ENCODE measurements at places on chromosomes 16 and 17. TPM values are rescaled to one million over a fixed set of nuclear protein-coding genes. Genes with fewer than 3 reads are reported as not detected.

- H3K36me3 ChIP-seq: no peaks in the 10 kb centered on the region
- DNase-seq: no peak
- H3K4me3 ChIP-seq: no peak overlapping the region
- no peak overlapping the region for H3K27ac ChIP-seq
- H3K4me1 ChIP-seq: no peaks in the 10 kb centered on the region
Measured at GRCh38 chr17:68314916-68315535, 23.7 kb downstream of the ARSG start.

GRCh38 chr16:57434003-57434402, 13.2 kb downstream of the CIAPIN1 start:
- no peaks in the 10 kb centered on the region for H3K4me1 ChIP-seq
- no peak overlapping the region for H3K27ac ChIP-seq
- H3K36me3 ChIP-seq: peaks cover 11% of the 10 kb centered on the region
- H3K4me3 ChIP-seq: no peak overlapping the region
- H3K27me3 ChIP-seq: no peaks in the 10 kb centered on the region

DNA sequence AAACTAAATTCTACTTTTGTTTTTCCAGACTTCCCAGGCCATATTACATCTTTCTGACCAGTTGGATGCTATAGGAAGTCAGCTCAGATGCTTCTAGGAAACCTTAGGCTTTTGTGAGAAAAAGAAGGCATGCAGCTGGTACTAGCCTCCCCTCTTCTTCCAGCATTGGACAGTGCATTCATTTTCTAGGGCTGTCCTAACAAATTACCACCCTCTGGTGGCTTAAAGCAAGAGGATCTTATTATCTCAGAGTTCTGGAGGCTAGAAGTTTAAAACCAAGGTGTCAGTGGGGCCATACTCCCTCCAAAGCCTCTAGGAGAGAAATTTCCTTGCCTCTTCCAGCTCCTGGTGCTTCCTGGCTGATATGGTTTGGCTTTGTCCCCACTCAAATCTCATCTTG, 467.8 kb downstream of the SLC39A11 start:
- H3K27ac ChIP-seq: no peak overlapping the region
- H3K4me3 ChIP-seq: no peak overlapping the region
- DNase-seq: no peak
- H3K27me3 ChIP-seq: no peaks in the 10 kb centered on the region
- no peaks in the 10 kb centered on the region for H3K4me1 ChIP-seq
- no peaks in the 10 kb centered on the region for H3K36me3 ChIP-seq

GRCh38 chr16:72875291-72876031, 172.5 kb downstream of the ZFHX3 start:
- H3K27ac ChIP-seq: no peak overlapping the region
- DNase-seq: no peak
- H3K4me3 ChIP-seq: no peak overlapping the region
- peaks cover 10% of the 10 kb centered on the region for H3K4me1 ChIP-seq

DNA sequence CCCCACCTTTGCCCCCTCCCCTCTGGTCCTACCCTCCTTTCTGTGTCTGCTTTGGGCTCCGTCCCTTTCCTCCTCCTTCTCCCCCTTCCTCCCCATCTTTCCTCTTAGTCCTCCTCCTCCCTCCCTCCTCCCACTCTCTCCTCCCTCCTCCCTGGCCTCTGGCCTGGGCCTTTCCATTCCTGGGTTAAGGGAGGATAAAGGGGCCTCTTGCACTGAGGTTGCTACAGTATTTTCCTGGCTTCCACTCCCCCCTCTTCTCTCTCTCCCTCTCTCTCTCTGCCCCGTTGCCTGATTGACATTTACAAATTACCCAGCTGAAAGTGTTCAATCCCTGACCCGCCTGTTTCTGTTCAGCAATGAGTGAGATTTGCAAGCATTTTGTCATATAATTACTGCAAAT, 44.0 kb downstream of the MRM1 start:
- no peak for DNase-seq
- H3K4me1 ChIP-seq: no peaks in the 10 kb centered on the region
- H3K27ac ChIP-seq: no peak overlapping the region
- H3K4me3 ChIP-seq: no peak overlapping the region

- no peaks in the 10 kb centered on the region for H3K4me1 ChIP-seq
- no peak overlapping the region for H3K4me3 ChIP-seq
- H3K27me3 ChIP-seq: no peaks in the 10 kb centered on the region
- no peaks in the 10 kb centered on the region for H3K36me3 ChIP-seq
- H3K27ac ChIP-seq: no peak overlapping the region
Measured at GRCh38 chr17:5772720-5773119, 188.4 kb upstream of the NLRP1 start.

DNA sequence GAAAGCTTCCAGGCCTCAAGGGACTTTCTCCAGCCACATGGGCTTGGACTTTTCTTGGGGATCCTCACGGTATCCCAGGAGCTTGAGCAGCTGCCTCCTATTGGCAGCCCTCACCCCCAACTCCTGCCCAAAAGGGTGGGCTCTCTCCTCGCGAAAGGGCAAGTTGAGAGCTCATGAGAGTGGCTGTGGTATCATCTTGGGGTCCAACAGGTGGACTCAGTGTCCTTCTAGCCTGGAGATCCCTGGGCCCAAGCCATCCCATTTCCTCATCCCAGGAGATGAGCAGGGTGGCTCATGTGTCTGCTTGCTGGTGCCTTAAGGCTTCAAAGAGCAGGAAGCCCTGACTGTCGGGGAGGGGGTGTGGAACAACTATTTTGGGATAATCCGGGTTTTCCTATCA, 17.7 kb downstream of the TBX4 start:
- no peaks in the 10 kb centered on the region for H3K36me3 ChIP-seq
- H3K4me3 ChIP-seq: no peak overlapping the region
- no peaks in the 10 kb centered on the region for H3K27me3 ChIP-seq
- no peak for DNase-seq
- no peaks in the 10 kb centered on the region for H3K4me1 ChIP-seq
- no peak overlapping the region for H3K27ac ChIP-seq

DNA sequence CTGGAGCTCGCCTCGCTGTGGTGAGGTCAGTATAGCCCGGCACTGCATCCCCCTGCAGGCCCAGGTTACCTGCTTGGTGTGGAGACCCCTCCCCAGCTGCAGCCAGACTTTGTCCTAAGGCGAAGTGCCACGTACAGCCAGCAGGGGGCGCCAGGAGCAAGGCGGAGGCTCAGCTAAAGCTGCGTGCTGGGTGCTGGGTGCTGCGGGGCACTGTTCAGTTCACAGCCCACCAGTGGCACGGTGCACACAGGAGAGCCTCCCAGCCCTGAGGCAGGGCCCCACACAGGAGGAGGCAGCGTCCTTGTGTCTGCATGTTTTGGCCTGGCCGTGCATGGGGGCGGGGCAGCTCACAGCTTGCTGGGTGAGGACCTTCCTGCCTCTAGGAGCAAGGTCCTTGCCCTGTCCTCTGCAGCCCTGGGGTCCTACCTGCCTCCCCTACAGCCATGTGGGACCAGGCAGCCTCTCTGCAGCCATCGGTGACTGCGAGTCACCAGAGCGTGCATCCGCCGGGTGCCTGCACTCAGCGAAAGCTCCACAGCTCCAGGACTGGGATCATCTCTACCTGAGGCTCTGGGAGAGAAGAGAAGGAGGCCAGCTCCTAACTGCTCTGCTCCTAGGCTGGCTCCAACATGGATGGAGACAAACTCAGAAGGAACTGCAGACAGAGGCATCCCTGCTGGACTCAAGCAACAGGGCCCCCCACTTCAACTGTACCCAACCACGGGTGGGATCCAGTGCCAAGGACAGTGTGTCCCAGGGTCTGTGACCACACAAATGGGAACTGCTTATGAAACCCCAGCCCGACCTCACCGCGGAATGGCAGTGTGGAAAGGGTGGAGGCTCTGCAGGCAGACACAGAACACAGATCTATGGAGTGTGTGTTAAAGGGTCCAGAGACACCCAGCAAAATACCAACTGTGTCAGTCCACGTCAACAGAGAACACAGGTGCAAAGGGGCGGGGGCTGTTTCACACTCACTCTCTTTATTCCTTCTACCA, 19.0 kb downstream of the SLC7A5 start:
- H3K27ac ChIP-seq: no peak overlapping the region
- peaks cover 5% of the 10 kb centered on the region for H3K4me1 ChIP-seq

DNA sequence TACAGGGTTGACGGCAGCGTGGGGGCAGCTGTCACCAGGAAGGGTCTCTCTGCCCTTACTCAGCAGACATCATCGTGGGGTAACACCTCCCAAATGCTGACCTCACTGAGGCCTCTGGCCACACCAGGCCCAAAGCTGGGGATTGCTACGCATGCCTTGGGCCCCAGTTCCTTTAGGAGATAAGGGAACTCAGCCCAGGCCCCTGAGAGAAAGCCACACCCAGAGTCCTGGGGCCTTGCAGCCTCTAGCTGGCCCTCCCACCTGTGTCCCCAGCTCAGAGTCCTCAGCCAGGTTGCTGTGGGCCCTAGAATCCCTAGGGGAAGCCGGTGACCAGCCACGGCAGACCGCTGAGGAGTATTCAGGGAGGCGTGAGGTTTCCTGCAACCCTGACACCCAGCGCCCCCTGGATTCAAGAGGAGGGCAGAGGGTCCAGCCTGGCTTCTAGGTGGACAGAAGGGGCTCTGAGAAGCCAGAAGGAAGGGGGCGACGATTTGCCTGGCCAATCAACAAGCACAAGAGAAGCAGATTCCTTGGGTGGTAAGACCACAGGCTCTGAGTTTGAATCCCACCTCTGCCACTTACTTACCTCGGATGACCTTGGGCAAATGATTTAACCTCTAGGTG, 10.3 kb upstream of the GINS2 start:
- no peaks in the 10 kb centered on the region for H3K4me1 ChIP-seq
- H3K4me3 ChIP-seq: no peak overlapping the region
- H3K27ac ChIP-seq: no peak overlapping the region
- H3K36me3 ChIP-seq: no peaks in the 10 kb centered on the region
- H3K27me3 ChIP-seq: no peaks in the 10 kb centered on the region

GRCh38 chr16:1564325-1564724, 30.9 kb downstream of the TMEM204 start:
- no peak for DNase-seq
- no peaks in the 10 kb centered on the region for H3K36me3 ChIP-seq
- no peaks in the 10 kb centered on the region for H3K4me1 ChIP-seq
- no peaks in the 10 kb centered on the region for H3K27me3 ChIP-seq

GRCh38 chr17:20073055-20073979, 64.2 kb downstream of the SPECC1 start:
- DNase-seq: no peak
- H3K27ac ChIP-seq: peak overlapping the region; percentile 66
- H3K27me3 ChIP-seq: no peaks in the 10 kb centered on the region

DNA sequence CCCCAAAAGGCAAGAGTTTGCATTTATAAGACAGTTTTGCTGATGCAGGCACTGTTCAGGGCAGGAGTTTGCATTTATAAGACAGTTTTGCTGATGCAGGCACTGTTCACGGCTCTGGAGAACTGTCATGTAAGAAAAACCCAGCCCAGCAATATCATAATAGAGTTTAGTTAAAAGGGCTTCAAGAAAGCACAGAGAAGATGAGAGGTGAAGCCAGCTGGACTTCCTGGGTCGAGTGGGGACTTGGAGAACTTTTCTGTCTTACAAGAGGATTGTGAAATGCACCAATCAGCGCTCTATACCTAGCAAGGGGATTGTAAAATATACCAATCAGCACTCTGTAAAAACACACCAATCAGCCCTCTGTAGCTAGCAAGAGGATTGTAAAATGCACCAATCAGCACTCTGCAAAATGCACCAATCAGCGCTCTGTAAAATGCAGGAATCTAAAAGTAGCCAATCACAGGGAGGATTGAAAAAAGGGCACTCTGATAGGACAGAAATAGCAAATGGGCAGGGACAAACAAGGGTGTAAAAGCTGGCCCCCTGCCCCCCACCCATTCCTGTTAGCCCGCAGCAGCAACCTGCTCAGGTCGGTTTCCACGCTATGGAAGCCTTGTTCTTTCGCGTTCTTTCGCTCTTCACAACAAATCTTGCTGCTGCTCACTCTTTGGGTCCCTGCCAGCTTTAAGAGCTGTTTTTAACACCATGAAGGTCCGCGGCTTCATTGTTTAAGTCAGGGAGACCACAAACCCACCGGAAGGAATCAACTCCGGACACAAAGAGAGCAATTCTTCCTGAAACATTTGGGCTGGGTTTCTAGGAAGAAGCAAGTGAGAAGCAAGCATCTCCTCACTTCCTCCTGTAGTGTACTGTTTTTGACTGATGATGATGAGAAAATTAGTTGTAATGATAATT, 1.8 kb upstream of the CBX1 start:
- no peak overlapping the region for H3K27ac ChIP-seq
- no peaks in the 10 kb centered on the region for H3K36me3 ChIP-seq
- H3K27me3 ChIP-seq: no peaks in the 10 kb centered on the region
- H3K4me3 ChIP-seq: no peak overlapping the region

TOM1L1 gene
- polyA plus RNA-seq: 57.7 TPM

GOSR2 gene
- 61.4 TPM for polyA plus RNA-seq

KCNG4 gene
- not detected for polyA plus RNA-seq

BIRC5 gene
- polyA plus RNA-seq: 0.26 TPM

PRR11 gene
- polyA plus RNA-seq: 0.26 TPM

CMC2 gene
- 146 TPM for polyA plus RNA-seq

SYT17 gene
- 8.8 TPM for polyA plus RNA-seq

NLE1 gene
- 9.6 TPM for polyA plus RNA-seq

CYGB gene
- polyA plus RNA-seq: 6.7 TPM

Data from kidney (tissue), 22 donors.